ENCODE measurements at places on chromosomes 3 and 15. TPM values are rescaled to one million over a fixed set of nuclear protein-coding genes. Genes with fewer than 3 reads are reported as not detected.

NEK10 gene
- 3.6 TPM for polyA plus RNA-seq

MORC1 gene
- polyA plus RNA-seq = not detected

FAM81A gene
- not detected for polyA plus RNA-seq

ARPP19 gene
- polyA plus RNA-seq = 27.0 TPM

ELL3 gene
- polyA plus RNA-seq = 27.9 TPM

CRTC3 gene
- polyA plus RNA-seq = 25.4 TPM

TMCO5A gene
- not detected for polyA plus RNA-seq

CHCHD4 gene
- 15.9 TPM for polyA plus RNA-seq

ZBED2 gene
- not detected for polyA plus RNA-seq

KLHL40 gene
- polyA plus RNA-seq = 0.81 TPM

FAM107A gene
- polyA plus RNA-seq = 1.6 TPM

ITIH4 gene
- polyA plus RNA-seq = 3.0 TPM

TMEM212 gene
- not detected for polyA plus RNA-seq

SCG5 gene
- 4.0 TPM for polyA plus RNA-seq

PLA2G4E gene
- not detected for polyA plus RNA-seq

SLC28A1 gene
- 64.6 TPM for polyA plus RNA-seq

GCSAM gene
- polyA plus RNA-seq = 0.54 TPM

CCR4 gene
- polyA plus RNA-seq = 0.38 TPM

MEIS2 gene
- 11.8 TPM for polyA plus RNA-seq

RGMA gene
- not detected for polyA plus RNA-seq

SNTN gene
- not detected for polyA plus RNA-seq

GXYLT2 gene
- polyA plus RNA-seq = 0.48 TPM

GOLGA8S gene
- polyA plus RNA-seq = 0.16 TPM

TNNC1 gene
- polyA plus RNA-seq = 9.6 TPM

GRAMD1C gene
- polyA plus RNA-seq = 25.9 TPM

CD86 gene
- 0.89 TPM for polyA plus RNA-seq

FBXO40 gene
- polyA plus RNA-seq = not detected

WDR93 gene
- 0.19 TPM for polyA plus RNA-seq

GP5 gene
- not detected for polyA plus RNA-seq

KPNA1 gene
- polyA plus RNA-seq = 13.0 TPM

C15orf39 gene
- 20.6 TPM for polyA plus RNA-seq

RBM15B gene
- 23.3 TPM for polyA plus RNA-seq

RETNLB gene
- polyA plus RNA-seq = not detected

SLC35G2 gene
- polyA plus RNA-seq = not detected

CPN2 gene
- polyA plus RNA-seq = not detected

GABRR3 gene
- not detected for polyA plus RNA-seq

ARL14 gene
- polyA plus RNA-seq = 211 TPM

GP9 gene
- not detected for polyA plus RNA-seq

ADGRG7 gene
- 25.9 TPM for polyA plus RNA-seq

NLGN1 gene
- 0.92 TPM for polyA plus RNA-seq

PCOLCE2 gene
- 0.37 TPM for polyA plus RNA-seq

SPATA12 gene
- polyA plus RNA-seq = not detected

Measured in small intestine (tissue), 16 donors.